Pulmonary artery endothelial cell (primary cell): ENCODE measurements at places on chromosomes 16 and 17. TPM values are rescaled to one million over a fixed set of nuclear protein-coding genes. Genes with fewer than 3 reads are reported as not detected.

The CSHL1 gene
- not detected in 2 replicates for total RNA-seq

DNA sequence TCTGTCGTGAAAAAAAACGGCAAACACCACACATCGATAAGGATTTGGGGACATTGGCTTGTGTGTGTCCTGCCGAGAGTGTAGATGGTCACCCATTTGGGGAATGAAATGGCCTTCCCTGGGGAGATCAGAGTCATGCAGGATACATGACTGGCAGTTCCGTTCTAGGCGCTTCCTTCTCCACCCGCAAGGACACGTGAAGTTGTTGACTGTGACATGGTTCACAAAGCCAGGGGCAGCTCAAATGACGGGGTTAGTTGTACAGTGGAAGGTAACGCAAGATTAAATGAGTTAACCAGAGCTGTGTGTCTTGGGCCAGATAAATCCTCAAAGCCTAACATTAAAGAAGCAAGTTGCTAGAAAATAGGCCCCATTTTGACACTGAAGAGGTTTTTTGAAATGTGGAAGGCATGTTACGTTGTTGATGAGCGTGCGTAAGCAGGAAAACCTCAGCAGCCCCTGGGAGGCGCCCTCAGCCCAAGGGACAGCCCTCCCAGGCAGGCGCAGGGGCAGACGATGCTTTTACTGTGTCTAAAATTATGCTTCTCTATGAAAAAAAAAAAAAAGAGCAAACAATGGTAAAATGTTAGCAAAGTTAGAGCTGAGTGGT lies 35.9 kb upstream of the CHMP6 start:
- DNase-seq: no peak

GRCh38 chr17:76757256-76757655 lies 19.3 kb downstream of the MFSD11 start:
- DNase-seq: no peak

GRCh38 chr17:40355123-40355803 lies 9.3 kb downstream of the GJD3 start:
- DNase-seq: no peak

- no peak for DNase-seq
These were observed 111.1 kb downstream of the OR1D5 start for GRCh38 chr17:2952174-2952845.

- DNase-seq: no peak
These were observed 50.7 kb upstream of the DOC2B start for GRCh38 chr17:231966-232807.

- DNase-seq: no peak
These were observed 69.0 kb upstream of the PLCG2 start for GRCh38 chr16:81710044-81710443.

- DNase-seq: no peak
These were observed 740 bp upstream of the JPT2 start for GRCh38 chr16:1677339-1677738.

DNA sequence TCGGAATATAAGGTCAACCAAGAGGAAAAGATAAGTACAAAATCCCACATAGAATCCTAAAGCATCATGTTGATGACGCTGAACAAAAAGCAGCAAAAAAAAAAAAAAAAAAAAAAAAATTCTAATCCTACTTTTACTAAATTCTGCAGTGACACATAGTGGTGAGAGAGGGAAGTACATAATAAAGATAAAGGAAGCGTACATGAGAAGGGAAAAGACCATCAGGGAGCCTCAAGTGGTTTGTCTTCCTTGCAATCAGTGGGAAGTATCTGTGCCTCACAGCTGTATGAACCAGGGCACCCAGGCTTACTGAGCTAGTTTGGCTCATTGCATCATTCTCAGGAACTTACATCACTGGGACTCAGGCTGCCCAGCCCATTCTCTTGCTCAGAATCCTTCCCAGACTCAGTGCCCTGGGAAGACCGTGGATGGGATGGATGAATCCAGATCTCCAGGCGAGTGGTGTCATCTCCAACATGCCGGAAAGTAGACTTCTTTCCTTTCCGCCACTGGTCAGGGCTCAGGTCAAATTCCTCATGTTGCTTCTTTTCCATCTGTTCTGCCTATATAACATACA lies 21.2 kb downstream of the SMG6 start:
- DNase-seq: peak; percentile 15

DNA sequence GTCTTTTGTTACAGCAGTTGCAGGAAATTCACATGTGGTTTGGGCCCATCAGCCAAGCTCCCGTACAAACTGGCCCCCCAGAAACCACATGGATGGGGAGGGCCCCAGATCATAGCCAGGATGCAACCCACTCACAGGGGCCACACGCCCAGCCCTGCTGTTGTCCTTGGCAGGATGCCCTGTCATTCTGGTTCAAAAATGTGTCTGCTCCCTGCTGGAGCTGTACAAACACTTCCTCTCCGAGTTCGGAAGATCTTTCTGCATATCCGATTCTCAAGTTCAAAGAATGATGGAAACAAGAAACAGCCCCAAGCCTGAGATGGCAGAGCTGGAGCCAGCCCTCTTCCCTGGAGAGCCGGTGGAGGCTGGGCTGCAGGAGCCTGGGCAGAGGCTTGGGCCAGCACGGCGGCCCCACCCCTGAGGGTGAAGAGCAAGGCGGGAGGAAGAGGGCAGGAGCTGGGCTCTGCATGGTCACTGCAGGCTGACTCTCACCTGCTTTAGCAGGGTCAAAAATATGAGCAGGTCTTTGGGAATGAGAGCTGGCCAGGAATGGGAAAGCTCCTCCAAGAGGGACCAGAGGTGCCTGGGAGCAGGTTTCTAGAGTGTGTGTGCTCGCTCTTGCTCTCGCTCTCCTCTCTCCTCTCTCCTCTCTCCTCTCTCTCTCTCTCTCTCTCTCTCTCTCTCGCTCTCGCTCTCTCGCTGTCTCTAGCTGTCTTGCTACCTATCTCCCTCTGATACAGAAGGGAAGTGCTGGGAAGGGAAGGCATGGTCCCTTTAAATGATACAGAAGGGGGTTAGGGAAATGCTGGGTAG lies 34.7 kb upstream of the ENPP7 start:
- no peak for DNase-seq

DNA sequence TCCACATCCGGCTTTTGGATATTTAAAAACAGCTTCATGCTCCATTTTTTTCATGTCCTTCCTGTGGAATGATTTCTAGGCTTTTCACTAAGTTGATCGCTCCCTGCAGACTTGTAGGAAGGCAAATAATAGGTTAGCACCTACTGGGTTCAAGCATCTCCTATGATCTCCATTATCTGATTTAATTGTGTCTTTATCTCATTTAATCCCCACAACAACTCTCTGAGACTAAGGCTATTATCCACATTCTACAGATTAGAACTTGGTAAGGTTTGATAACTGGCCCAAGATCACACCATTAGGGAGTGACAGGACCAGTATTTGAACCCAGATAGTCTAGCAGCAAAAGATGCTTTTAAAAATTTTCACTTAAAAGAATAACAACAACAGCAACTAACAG lies 46.2 kb upstream of the HOXB9 start:
- DNase-seq: no peak

- no peak for DNase-seq
These were observed 41.2 kb downstream of the KIAA0513 start for GRCh38 chr16:85068746-85069145.

The CTF1 gene
- 0.20 and 0.21 TPM in 2 replicates for total RNA-seq

The KRT27 gene
- total RNA-seq: not detected in 2 replicates

DNA sequence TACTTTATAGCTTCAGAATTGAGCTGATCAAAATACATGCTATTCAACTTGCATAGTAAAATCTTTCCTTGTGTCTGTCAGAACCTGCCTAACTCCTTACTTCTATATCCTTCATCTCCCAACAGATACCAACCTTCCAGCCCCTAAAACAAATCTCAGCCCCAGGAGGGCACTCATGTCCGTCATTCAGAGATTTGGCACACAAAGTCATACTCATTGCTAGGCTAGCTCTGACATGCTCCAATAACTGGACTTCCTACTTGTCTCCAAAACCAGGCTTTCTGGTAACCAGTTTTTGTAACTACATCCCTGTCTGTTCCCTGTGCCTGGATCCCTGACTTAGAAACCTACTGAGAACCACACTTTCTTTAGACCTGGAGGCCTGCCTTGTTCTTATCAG lies 37.5 kb upstream of the DHX40 start:
- DNase-seq: no peak

The METRN gene
- 30.9 and 68.3 TPM in 2 replicates for total RNA-seq

DNA sequence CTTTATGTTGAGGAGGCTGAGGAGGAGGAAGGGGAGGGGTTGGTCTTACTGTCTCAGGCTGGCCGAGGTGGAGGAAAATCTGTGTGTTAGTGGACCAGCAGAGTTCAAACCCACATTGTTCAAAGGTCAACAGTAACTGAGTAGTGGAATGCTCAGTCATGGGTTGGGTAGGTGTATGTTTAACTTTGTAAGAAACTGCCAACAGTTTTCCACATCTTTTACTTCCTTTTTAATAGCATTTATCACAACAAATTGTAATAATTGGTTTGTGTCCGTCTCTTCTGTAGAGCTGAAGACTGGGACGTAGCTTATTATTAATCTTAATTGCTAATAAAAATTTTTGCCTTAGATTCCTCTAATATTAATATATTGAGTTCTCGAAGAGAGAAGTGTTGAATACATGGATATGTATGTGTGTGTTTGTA lies 5.3 kb downstream of the ATP6V0A1 start:
- DNase-seq: no peak

The KRT24 gene
- total RNA-seq: not detected in 2 replicates

The RNF112 gene
- total RNA-seq: 0.07 TPM in 2 replicates

The AMDHD2 gene
- 30.2 and 36.6 TPM in 2 replicates for total RNA-seq

GRCh38 chr17:6508519-6509030 lies 47.8 kb downstream of the PITPNM3 start:
- no peak for DNase-seq

- DNase-seq: peak; percentile 69
These were observed 3.1 kb upstream of the KRT36 start for GRCh38 chr17:41492771-41493170.

The RFFL gene
- total RNA-seq: 7.8 and 8.6 TPM in 2 replicates

DNA sequence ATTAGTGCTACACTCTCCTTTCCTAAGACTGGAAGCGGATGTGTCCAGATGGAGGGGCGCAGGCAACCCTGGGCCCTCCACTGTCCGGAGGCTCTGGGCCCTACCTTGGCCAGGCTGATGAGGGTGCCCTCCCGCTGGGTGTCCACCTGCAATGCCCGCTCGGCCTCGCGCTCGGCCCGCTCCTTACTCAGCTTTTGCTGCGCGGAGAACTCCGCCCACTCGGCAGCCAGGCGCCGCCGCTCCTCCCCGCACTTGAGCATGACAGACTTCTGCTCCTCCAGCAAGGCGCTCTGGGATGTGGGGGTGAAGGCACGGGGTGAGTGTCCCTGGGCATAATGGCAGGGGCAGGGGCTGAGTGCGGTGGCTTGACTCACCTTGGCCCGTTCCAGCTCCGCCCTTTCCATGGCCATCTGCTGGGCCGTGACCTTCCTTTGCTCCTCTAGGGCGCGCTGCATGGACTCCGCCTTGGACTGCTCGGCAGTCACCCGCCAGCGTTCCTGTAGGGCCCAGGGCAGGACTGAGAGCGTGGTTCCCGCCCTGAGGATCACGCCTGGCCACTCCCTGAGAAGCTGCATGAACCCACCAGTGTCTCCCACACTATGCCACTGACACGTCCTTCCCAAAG lies 10.1 kb upstream of the MRPL38 start:
- no peak for DNase-seq

DNA sequence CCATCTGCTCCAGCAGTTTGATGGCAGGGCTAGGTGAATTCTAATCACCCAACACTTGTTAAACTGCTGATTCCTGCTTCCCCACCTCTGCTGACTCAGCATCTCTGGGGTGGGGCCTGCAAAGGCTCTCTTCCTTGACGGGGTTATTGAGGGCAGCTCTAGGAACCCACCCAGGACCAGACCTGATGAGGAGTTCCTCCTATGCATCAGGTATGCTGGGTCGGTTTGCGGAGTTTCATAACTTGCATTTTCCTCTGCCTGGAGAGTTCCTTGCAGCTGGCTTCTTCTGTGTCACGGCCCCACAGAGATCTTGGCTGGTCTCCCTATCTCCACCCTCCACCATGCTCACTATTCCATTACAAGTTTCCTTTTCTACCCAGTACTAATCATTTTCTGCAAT lies 93.4 kb upstream of the CCL2 start:
- DNase-seq: no peak

GRCh38 chr16:66378741-66379570 lies 12.5 kb downstream of the CDH5 start:
- DNase-seq: no peak

DNA sequence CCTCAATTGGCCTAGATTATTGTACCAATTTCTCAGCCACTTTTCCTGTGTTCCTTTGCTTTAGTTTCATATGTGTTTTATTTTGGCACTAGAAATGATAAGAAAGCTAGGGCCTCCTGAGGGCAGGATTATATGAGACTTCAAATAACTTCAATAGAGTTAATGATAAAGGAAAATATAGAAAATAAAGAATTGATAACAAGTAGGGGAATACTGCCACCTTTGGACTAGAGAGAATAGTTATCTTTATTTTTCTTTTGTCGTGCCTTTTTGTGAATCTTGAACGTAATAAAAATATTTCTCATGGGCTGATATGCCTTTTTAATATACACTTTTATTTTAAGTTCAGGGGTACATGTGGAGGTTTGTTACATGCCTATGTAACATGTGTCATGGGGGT lies 29.3 kb upstream of the RBL2 start:
- no peak for DNase-seq

The KRTAP2-1 gene
- total RNA-seq: not detected in 2 replicates

GRCh38 chr16:85514598-85515318 lies 98.4 kb upstream of the GSE1 start:
- no peak for DNase-seq

The TEX19 gene
- total RNA-seq: 0.11 TPM in 1 of 2 replicates, not detected in the other
